ENCODE measurements at places on chromosomes 3 and 15.
A peak's percentile ranks its signal among the peaks of the same experiment; 100 is the strongest.

DNA sequence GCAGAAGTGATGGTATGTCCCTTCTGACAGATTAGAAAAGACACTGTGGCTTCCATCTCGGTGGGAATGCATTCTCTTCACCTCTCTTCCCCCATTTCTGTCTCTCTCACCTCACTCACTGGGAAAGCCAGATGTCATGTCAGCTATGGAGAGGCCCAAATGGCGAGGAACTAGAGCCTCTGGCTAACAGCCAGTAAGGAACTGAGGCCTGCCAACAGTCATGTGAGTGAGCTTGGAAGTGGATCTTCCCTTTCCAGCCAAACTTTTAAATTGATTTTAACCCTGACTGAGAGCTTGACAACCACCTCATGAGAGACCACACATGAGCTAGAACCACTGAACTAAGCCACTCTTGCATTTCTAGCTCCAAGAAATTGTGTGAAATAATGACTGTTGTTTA, 35.2 kb upstream of the CDAN1 start:
- no peak for DNase-seq

DNA sequence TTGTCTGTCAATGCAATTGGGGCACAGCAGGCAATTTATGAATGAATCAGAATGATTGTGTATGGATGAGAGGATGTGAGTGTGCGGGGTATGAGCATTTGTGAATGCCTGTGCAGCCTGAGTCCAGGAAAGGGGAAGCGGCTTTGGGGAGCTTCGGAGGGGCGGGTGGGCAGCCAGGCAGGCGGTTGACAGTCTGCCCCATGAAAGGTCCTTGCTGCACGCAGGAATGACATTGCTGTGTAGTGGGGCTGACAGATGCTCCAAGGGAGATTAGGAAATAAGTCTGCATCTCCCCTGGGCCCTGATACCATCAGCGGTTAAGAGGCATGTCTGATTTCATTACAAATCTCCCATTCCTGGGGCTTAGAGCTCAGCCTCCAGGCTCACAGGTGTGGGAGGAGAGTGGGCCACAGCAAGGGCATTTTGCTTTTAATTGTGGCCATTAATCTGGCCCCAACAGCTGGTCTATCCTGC, 26.4 kb upstream of the TSPAN3 start:
- no peak for DNase-seq

DNA sequence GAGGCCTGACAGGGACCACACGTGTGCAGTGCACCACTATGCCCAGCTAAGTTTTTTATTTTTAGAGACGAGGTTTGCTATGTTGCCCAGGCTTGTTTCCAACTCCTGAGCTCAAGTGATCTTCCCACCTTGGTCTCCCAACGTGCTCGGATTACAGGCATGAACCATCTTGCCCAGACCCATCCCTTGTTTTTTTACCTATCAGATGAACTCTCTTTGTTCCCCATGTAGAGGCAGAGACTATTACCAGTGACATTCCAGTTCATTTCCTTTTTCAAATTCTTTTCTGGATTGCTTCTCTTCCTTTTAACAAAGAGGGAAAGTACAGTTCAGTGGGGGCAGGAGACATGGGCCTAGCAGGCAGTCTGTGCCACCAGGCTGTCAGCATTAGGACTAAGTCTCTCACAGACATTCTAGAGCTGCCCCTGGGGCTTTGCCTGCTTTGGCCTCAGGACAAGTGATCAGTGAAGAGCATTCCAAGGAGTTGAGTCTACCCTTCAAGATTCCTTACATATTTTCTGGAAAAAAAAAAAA, 103.5 kb upstream of the SLC7A14 start:
- DNase-seq: peak; percentile 19

DNA sequence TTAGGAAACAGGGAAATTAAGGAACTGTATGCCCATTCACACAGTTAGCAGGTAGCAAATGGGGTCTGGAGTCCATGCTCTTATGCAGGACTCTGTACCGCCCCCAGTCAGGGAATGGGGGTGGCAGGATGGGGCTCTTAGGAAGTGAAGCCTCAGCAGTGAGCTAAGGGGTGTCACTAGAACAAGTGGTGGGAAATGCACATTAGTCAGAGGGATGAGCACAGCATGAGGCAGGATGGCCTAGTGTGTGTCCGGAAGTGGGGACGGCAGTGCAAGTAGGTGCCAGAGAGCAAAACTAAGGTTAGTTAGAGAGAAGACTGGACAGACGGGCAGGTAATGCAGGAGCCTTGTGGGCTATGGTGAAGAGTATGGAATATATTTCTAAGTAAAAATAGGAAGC, 60.7 kb downstream of the ST3GAL6 start:
- DNase-seq: no peak

DNA sequence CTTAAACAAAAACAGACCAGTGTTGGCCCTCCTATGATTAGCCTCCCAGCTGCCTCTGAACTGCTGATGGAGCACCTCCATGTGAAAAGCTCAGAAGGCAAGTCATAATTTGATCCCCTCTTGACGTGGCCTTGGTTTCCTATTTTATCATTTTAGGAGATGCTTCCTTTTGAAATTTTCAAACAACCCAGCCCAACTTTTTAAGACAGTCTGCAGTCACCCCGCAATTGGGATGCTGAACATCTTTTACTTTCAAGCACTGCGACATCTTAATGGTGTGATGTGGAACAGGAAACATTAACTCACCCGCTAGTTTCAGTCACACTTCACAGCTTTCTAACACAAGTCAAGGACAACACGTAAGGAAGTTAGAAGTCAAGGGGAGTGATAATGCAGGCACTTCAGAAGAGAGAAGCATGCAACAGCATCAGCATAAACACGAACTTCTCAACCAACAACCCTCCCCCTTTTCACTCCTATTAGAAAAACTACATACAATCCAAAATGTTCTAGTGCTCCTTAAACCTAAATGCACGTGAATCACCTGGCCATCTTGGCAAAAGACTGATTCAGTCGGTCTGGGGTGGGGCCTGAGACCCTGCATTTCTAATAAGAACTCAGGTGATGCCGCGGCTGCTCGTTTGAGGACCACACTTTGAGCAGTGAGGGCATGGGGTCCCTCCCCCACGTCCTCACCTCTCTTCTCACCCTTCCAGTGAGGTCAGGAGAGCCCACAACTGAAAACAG, 161.5 kb downstream of the FOXP1 start:
- no peak for DNase-seq

DNA sequence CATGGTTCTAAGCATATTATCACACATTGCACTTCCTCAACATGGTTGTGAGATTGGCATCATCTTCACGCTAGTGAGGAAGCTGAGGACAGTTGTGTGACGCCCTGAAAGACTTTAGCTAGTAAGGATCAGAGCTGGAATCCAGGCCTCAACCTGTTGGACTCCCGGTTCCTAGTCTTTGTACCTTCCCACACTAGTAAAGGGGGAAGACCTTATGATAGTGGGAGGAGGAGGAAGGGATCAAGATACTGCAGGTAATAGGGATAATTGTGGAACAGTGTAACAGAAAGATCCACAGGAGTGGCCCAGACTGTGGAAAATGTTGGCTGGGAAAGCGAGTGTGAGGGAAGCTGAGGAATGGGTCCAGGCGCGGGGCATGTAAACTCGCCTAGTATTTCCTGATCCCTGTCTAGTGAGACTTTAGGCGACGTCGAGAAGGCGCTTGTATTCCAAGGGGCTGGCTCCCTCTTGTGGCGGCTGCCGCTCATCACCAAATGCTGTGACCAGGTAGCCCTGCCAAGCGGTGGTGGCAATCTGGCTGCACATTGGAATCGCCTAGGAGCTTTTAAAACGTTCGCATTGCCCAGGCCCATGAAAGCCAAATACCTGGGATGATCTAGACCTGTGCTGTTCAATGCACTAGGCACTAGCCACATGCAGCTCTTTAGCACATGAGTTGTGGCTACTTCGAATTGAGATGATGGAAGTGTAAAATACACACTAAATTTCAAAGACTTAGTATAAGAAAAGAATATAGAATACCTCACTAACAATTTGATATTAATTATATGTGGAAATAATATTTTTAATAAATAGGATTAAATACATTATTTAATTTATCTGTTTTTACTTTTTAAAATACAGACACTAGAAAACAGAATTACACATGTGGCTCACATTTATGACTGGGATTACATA, 38.8 kb upstream of the CLDN18 start:
- DNase-seq: peak; percentile 81

Measured in NCI-H2107 (cell line).